GM04504 (cell line): ENCODE measurements at places on chromosomes 5 and 9.
A peak's percentile ranks its signal among the peaks of the same experiment; 100 is the strongest.

DNA sequence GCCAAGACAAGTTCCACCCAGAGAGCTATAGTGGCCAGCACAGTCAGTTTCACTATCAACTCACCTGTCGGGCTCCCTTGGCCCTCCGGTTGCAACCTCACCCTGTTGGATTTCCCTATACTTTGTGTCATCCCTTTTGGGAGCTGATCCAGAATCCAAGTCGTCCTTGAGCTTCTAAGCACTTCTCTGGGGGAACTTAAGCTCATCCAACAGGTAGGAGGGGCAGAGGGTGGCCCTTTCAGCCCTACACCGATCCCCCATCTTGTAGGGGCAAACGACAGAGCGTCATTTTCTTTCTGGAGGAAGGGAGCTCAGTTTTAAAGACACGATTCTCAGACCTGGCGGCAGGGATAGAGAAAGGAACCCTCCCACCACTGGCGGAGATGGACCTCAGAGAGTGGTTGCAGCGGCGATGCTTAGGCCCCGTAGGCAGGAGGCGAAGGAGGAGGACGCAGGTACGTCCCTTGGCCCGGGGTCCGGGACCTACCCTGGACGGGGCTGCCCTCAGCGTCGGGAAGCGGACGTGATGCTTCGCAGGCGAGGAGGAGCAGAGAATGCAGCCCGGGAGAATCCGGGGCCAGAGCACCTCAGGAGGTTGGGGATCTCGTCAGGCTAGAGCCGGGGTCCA is 519 bp downstream of the ZER1 start:
- no peak for DNase-seq

DNA sequence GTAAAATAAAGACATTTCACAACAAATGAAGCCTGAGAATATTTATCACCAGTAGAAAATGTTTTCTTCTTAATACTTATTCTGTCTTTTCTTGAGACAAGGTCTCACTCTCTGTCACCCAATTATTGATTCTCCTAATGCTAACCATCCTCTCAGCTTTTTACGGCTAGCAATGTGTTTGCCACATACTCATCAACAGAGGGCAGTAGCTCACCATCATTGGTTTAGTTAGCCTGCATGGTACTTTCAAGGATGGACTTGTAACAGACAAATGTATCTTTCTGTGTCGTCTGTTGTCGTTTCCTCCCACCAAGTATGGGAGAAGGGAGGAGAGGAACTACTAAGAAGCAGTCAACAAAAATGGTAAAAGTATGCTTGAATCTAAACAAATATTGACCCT is 5.9 kb upstream of the ACO1 start:
- no peak for DNase-seq

- no peak for DNase-seq
These were observed 11.5 kb downstream of the ANXA1 start for GRCh38 chr9:73162987-73163768.

- peak; percentile 49 for DNase-seq
These were observed 16.9 kb downstream of the DNAJC18 start for GRCh38 chr5:139422307-139422893.

DNA sequence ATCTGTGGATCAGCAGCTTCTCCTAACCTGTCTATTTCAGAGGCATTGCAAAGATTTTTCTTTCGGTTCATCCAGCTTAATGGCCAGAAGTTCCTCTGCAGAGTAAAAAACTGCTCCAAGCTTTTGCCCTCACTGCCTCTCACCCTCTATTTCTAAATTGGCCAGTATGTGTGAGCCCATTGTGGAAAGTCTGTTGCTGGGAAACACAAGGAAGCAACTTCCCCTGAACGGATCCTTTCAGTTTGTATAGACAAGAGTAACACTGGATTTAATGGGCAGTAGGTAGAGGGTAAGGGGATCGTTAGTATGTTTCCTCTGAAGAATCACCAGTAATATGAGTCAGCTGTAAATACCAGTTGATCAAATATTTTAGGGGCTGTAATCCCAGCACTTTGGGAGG is 7.2 kb downstream of the THBS4 start:
- DNase-seq: no peak

GRCh38 chr5:135974021-135974600 is 19.3 kb upstream of the LECT2 start:
- DNase-seq: no peak

- no peak for DNase-seq
These were observed 19.4 kb upstream of the FABP6 start for GRCh38 chr5:160209917-160210316.

GRCh38 chr5:44774279-44774880 is 34.4 kb upstream of the MRPS30 start:
- DNase-seq: peak; percentile 24

DNA sequence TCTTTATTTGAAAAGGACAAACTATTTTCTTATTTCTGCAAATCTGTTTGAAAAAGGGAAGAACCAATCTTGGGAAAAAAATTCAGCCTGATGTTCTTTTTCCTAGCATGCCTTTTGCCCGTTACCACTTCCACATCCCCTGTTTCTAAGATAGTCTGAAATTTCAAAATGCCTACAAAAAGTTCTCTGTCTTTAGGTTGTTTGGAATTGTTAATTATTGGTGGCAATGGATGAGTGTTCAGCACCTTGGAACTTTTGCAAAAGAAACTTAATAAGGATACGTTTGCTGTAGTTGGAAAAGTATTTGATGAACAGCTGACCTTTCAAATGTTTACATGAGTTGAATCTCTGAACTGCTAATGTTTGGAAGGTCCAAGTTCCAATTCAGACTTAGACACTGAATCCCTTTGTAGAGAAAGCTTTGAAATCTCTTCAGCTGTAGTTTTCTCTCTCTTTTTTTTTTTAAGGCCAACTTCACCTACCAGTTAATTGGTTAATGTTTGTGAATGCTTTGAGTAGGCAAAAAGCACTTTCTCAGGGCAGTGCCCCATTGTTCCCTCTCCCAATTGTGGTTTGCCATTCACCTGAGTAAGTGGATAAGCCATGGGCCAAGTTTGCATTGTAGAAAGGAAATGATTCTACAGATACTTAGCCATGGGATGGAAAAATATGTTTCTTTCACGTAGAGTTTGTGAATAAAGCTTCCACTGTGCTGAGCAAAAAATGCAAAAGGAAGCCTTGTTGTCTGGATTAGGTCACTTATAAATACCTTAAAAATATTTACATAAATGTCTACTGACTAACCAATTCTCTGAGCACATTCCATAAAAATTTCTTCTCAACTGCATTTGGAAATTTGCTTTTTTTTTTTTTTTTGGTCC is 156.4 kb upstream of the ELL2 start:
- DNase-seq: no peak

DNA sequence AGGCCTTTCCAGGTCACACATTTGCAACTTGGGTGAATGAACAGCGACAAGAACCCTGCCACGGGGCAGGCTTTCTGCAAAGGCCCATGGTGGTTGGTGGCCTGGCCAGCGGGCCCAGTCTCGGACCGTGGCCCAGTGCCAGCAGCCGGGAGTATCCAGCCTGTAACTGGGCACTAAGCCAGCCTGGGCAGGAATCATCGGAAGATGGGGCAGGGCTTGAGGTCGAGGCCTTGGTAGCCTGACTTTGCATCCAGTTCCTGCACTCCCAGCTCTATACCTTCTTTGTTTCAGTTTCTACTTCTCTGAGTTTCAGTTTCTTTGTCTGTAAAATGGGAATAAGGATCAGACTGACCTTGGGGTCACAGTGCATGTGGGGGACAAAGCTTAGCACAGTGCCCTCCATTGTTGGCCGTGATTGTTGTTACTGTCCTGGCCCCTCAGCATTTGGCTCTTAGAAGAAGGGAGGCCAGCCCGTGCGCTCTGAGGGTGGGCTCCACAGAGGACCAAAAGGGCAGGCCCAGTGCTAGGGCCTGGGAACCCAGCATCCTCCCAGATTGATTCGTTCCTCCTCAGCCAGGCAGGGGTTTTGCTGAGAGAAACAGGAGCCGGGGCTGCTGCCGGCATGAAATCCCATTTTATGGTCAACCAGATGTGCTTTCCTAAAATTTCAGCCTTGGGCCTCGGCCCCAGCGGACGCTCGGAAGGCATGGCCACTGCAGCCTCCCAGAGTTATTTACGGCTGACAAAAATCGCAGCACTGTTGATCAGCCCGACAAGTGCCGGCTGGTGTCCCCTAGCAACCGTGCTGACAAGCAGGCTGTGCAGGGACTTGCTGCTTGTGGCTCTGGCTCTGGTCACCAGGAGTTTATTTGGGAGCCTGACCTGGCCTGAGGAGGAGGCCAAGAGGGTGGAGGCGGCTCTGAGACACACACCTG is 43.6 kb downstream of the JADE2 start:
- DNase-seq: no peak

- DNase-seq: no peak
These were observed 1.5 kb downstream of the TOR4A start for GRCh38 chr9:137278721-137279711.

- DNase-seq: no peak
These were observed 5.2 kb downstream of the BDP1 start for GRCh38 chr5:71460693-71461092.

- DNase-seq: no peak
These were observed 437.5 kb upstream of the DMAC1 start for GRCh38 chr9:8237096-8237495.

DNA sequence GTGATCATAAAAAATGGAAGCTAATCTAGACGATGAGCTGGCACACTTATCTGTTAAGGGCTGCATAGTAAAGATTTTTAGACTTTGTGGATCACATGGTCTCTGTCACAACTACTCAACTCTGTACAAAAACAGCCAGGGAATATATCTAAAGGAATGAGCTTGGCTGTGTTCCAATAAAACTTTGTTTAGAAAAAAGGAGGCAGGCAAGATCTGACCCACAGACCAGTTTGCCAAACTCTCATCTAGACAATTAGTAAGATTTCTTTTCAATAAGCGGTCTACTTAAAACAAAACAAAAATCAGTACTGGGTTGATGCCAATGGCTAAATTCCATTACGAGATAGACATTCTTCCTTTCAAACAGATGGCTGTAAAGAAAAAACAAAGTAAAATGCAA is 53.0 kb upstream of the RETREG1 start:
- DNase-seq: peak; percentile 7

DNA sequence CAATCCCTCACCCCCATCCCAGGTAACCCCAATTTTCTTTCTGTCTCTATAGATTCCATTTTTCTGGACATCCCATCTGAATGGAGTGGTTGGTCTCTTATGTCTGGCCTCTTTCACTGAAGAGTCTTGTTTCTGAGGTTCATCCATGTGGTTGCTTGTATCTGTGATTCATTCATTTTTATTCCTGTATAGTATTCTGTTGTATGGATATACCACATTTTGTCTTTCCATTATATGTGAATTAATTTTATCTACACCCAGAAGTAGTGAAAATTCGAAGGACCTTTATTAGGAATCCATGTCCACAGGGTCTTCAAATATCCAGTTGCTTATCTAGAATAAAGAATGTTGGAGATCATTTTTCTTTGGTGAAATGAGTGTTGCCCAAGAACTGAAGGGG is 207.6 kb upstream of the MSX2 start:
- DNase-seq: no peak

DNA sequence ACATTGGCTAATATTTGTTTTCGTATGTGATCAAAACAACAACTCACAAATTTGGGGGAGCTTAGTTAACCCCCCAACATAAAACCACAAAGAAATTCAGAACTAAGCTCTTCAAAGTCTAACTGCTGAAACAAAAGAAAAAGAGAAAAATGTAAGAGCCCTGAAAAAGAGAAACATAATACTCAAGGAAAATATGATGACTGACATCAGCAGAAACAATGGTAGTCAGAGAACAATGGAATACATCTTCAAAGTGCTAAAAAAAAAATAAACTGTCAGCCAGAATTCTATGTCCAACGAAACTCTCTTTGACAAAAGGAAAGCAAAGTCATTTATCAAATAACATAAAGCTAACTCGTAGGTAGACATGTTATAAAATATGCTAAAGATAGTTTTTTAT is 566.3 kb upstream of the GRAMD2B start:
- DNase-seq: no peak

- DNase-seq: no peak
These were observed 150.1 kb upstream of the OTULINL start for GRCh38 chr5:14431534-14431933.

GRCh38 chr5:153099328-153099727 is 391.1 kb upstream of the GRIA1 start:
- DNase-seq: no peak

DNA sequence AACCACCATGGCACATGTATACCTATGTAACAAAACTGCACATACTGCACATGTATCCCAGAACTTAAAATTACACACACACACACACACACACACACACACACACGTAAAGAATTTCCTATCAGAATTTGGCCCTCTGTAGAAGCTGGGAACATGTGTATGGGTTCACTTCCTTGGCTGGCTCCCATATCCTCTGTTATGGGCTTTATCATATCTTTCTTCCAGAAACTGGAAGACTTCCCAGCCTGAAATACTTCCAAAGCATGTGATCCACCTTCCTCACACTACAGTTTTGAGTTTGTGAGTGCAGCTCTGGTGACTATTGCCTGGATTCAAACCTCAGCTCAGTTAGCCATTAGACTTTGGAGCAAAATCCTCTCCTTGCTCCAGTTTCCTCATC is 78.6 kb upstream of the GDNF start:
- DNase-seq: no peak

- DNase-seq: peak; percentile 81
These were observed 219.0 kb downstream of the AOPEP start for GRCh38 chr9:94945197-94946144.

GRCh38 chr5:96134886-96135285 is 173.2 kb upstream of the ELL2 start:
- no peak for DNase-seq

GRCh38 chr5:77560677-77561263 is 68.7 kb upstream of the WDR41 start:
- DNase-seq: peak; percentile 20

GRCh38 chr9:126532951-126533925 is 80.5 kb upstream of the LMX1B start:
- DNase-seq: no peak

- DNase-seq: no peak
These were observed 266.4 kb upstream of the IRX4 start for GRCh38 chr5:2149195-2149539.

DNA sequence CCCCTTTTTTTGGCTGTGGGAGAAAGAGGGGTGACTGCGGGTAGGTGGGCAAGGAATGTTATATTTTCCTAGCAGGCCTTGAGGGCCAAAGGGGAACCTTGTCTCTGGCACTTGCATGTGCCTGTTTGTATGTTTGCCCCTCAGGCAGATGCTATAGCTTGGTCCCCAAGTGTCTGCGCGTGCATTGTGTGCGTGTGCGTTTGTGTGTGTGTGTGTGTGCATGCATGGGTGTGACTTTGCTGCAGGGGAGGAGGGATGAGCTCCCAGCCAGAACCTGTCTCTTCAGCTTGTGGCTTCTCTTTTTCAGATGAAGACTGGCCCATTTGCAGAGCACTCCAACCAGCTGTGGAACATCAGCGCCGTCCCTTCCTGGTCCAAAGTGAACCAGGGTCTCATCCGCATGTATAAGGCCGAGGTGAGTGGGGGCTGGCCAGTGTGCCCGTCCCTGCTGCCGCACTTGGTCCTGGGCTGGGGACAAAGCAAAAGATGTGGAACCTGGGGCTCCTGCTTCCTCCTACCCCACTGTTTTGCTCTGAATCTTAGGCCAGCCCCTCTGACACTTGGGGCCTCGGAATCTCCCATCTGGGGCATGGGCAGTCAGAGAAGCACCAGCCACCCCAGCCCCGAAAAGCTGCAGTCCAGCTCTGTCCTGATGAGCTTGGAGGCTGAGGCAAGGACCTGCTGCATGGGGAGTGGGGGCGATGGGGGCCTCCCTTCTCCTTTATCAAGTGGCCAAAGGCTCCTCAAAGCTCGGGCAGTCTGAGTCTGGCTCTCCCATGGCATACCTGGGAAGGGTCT is 31.1 kb downstream of the PTPA start:
- DNase-seq: no peak

GRCh38 chr5:80654054-80654390 is 430 bp upstream of the MSH3 start:
- no peak for DNase-seq

GRCh38 chr5:26813235-26813634 is 225.2 kb downstream of the CDH9 start:
- no peak for DNase-seq
